ENCODE measurements at places on chromosomes 7 and 10.

GRCh38 chr7:128352636-128353035, 8.9 kb downstream of the PRRT4 start:
- no peak for DNase-seq

DNA sequence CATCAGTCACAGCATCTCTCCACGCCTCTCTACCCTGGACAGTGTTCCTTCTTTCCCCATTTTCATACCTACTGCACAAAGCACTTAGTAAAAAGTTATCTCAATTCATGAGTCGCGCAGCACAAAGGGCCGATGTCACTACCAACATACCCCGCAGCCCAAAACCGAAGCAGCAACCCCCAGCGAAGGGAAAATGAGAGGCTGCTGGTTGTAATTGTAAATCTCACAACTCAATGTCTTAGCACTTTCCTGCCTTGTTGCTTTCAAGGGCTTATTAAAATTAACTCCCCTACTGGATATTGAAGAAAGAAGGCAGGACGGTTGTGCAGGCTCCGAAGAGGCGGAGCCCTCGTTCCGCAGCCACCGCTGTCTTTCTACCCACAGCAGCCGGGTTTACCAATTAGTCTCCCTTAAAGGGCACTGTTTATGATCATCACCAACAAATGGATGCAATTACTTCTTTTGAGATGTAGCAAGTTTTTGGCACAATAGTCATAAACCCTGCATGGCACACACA, 6.5 kb downstream of the DIP2C start:
- DNase-seq: no peak

GRCh38 chr10:58741673-58742072, 229.0 kb downstream of the BICC1 start:
- DNase-seq: no peak

DNA sequence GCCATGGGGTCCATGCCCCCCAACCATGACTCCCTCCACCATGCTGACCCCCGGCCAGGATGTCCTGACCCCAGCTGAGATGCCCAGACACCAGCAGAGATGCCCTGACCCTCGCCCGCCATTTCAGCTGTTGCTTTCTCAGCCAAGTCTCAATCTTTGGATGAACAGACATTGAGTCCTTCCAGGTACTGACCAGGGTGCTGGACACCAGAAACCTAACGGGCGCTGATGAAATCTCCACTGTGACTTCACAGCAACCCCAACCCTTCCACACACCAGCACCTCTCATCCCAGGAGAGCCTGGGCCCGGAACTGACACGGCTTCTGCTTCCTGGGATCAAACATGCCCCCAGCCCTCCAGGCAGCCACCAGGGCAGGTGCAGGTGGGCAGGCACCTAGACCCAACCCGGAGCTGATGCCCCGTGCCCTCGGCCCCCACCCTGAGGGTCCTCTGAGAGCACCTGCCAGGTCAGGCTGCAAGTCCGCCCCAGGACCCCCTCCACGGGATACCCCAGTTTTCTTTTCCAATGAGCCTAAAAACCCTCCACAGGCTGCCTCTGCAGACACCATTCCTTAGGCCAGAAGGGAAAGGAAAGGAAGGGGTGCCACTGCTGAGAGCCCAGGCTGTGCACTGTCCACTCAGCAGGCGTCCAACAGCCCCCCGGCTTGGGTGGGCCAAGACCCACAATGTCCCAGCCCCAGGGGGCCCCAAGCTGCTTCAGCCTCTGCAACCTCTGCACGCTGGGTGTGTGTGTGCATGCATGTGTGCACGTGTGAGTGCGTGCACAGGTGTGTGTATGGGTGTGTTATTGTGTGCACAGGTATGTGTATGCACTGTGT, 43.4 kb upstream of the PDGFA start:
- DNase-seq: no peak

DNA sequence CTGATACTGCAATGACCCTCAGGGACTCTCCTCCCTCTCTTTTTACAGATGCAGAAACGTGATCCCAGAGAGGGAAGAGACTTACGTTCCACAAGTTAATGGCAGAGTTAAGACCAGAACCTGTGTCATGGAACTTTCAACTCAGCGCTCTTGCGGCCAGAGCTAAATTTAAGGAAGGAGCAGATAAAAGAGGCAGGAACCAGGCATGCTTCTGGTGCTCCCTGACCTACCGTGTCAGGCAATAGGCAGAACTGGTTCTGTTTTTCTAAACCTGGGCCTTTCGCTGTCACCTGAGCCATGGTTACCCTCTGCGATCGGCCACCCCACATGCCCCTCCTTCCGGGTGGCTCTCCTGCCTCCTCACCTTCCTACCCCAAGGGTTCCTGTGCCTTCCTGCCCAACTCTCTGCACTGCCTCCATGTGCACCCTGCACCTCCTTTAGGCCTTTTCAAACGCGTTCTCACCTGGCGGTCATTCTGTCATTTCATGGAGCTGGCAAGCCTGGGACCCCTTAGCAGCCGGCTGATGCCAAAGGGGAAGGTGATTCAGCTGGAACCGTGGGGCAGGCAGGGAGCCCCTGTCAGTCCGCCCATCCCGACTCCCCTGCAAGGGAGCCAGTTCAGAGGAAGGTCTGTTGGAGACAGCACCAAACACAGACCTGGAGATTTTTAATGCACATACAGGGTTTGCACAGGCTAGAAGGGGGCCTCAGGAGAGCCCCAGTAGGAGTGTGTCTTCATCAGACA, 7.7 kb upstream of the GBX1 start:
- peak; percentile 14 for DNase-seq

GRCh38 chr7:19754521-19755116, 18.8 kb downstream of the TMEM196 start:
- no peak for DNase-seq

DNA sequence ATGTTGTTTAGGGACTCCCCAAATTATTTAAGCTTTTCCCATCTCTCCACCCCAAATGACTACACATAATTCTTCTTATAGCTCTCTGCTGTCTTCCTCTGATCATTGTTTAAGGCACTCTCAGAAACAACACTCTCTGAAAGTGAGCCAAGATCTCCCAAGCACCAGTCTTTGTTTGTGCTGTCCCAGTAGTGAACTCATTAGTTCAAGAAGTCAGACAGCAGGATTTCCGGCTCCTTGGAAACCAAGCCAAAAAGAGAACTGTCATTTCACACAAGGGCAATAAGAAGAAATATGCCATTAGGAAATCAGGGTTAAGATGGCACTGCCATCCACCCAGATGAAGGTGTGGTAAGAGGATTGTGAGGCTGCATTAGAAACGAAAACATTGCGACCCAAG, 83.1 kb downstream of the FZD1 start:
- DNase-seq: no peak

GRCh38 chr7:20700453-20701227, 85.2 kb downstream of the ABCB5 start:
- DNase-seq: no peak

- no peak for DNase-seq
Observed at GRCh38 chr10:112083472-112083871, 100.1 kb downstream of the GPAM start.

- DNase-seq: no peak
Observed at GRCh38 chr10:133258818-133259601, 17.7 kb downstream of the ADAM8 start.

- DNase-seq: no peak
Observed at GRCh38 chr7:116776046-116776445, 86.3 kb upstream of the CAPZA2 start.

DNA sequence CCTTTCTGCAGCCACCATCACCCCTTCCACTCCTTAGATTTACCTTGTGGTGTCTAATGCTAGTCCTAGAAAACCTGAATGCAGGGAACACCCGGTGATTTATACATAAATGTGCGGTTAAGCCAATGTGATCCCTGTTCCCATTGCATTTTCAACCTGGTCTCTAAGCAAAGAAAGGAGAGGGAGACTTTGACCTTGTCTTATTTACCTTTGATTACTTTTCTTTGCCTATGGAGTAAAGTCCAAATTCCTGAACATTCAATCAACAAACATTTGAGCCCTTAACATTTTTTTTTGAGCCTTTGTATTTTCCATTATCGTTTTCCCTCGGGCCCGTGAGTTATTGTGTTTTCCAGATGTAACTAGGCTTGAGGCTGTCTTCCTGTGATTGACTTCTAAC, 233.9 kb downstream of the ZNF248 start:
- no peak for DNase-seq

DNA sequence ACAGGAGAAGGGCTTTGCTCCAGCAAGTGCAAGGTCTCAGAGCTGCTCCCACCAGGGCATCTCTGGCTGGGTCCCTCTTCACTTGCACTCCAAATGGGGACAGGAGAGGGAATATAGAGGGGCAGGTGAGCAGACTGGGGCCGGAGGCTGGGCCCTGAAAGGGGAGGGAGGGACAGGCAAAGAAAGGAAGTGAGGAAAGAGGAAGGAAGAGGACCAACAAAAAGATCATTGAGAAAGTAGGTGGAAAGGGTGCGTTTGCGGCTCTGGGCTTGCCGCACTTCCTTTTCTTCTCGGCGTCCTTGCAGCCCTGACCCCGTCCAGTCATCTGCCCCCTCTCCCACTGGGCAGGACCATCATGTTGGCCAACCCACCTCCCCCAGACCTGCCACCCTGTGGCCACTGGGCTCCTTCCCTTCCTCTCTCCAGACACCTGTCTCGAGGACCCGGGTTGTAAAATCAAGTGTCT, 14.0 kb downstream of the ITPRIP start:
- DNase-seq: no peak

- no peak for DNase-seq
Observed at GRCh38 chr7:123845823-123846216, 851 bp downstream of the HYAL4 start.

DNA sequence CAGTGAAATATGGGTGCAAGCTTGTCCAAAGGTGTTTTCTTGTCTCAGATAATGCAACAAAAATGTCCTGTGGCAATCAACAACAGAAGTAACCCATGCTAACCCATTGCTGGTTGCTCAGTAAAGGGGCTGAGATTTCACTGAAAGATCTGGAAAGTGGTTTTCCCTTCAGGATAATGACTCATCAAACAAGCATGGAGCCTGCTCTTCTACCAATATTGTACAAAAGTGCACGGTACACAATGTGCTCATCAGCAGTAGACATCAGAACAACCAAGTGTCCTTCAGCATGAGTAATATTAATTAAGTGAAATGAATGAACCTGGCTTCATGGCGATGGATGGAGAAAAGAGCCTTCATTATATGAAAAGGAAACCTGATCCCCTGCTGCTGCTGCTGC, 287.1 kb upstream of the NEBL start:
- no peak for DNase-seq

DNA sequence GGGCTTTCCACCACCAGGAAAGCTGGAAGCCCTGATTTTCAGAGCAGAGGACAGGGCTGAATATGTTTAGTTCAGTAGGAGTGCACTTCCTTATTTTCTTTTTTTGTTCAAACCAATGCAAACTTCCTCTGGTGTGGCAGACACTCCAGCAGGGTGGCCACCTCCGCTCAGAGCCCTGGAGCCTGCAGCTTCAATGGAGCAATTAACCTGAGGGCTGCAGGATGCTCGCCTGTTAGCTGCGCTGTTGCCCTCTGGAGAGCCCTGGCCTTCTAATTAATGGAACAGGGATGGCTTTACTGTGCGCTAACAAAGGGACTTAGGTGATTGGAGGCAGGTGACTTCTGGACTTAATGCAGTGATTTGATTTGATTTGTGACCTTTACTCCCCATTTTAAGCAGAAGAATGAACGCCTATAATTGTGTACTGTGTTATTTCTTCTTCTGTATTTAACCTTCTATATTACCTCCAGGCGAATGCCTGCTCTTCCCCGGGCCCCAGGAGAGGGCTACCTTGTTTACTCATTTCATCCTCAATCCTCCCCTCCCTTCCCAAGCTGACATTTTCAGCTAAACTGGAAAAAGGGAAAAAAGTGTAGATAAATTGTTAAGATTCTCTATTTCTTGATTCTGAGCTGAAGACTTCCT, 123.0 kb upstream of the CTBP2 start:
- peak; percentile 55 for DNase-seq

DNA sequence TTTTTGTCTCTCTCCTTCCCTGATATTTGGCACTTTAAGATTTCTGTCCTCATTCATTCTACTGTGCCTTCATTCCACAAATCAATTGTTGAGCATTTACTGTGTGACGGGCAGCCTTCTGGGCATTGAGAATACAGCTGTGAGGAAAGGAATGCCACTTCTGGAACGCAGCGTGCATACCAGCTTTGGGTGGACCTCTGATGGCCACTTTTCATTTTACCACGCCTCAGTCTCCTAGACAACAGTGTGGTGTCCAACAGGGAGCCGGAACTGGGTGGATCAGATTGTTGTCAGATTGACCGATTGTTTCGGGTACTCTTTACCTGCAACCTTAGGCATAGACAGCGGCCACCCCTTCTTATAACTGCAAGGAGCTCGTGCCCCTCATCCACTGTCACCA, 222.7 kb upstream of the DPP6 start:
- no peak for DNase-seq

DNA sequence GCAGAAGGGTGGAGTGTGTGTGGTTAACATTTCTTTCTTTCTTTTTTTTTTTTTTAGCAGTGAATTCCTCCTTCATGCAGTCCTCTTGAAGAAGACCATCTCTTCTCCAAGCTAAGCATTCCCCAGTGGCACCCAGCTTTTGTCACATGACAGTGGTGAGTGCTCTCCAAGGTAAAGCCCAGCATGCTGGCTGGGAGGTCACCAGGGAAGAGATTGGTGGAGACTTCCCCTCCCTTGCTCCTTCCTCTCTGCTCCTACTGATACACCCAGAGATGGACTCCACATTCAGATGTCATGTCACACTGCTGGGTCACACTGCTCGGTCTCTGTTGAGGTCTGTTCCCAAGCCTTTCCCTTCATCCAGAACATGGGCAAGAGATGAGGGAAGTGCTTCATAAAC, 55.3 kb downstream of the FRMPD2 start:
- no peak for DNase-seq

- DNase-seq: no peak
Observed at GRCh38 chr7:131203291-131203976, 124.2 kb upstream of the MKLN1 start.

- no peak for DNase-seq
Observed at GRCh38 chr7:50798126-50798525, 15.4 kb upstream of the GRB10 start.

DNA sequence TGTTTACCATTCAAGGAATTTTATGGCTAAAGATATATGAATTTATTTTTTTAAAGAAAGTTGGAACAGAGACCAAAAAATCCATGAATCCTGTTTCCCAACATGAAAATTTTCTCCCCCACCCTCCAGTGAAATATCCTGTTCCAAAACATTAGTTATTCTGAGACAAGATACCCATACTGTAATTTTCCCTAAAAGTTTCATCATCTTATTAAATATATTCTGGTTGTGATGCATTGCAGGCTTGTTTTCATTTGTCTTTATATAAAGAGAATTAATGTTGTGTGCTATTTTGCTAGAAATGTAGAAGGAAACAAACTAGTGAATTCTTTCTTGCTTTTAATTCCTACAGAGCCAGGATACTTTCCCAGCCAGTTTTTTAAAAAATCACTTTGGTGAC, 106.6 kb downstream of the EXOC4 start:
- DNase-seq: no peak

- DNase-seq: no peak
Observed at GRCh38 chr7:125495997-125496396, 566.4 kb upstream of the POT1 start.

DNA sequence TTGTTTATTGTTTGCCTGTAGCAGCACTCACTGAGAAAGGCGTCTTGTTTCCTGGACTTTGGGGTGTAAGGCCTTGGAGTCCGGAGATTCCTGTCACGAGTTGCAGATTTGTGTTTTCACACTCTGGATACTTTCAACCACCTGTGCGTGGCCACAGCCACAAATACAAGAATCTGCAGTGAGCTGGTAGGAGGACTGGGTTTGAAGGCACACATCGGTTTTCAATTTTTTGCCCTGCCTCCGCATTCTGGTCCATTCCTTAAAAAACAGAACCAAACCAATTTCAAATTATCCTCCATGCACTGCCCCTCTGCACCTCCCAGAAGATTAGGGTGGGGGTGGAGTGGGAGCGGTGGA, 619 bp downstream of the EXOC4 start:
- no peak for DNase-seq

Data from H9 (cell line).